GF-D8 (cell line): ENCODE measurements at places on chromosomes 12 and 14.

DNA sequence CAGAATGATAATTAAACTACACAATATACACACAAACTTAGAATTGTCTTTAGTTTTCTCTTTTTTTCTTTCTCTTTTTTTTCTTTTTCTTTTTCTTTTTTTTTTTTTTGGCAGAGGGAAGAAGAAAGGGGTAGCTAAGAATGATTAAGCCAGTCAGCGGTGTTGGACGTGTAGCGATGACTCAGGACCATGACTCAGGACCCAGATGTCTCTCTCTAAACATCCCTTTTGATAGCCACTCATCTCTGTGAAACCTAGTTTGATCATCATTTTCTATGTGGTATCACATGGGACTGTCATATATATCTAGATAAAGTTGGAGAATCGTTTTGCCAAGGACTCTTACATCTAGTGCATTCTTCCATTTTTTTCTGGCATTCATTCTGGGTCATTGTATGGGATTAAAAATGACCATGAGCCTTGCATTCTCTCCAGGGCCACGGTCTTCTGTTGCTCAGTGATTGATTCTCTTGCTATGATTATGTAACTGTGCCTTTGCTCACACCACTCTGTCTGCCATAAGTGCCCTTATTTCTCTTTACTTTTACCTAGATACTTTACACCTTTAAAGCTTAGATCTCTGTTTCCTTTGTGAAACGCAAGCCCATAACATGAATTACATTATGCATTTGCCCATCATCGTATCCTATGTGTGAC is 26.6 kb upstream of the NRXN3 start:
- DNase-seq = no peak

DNA sequence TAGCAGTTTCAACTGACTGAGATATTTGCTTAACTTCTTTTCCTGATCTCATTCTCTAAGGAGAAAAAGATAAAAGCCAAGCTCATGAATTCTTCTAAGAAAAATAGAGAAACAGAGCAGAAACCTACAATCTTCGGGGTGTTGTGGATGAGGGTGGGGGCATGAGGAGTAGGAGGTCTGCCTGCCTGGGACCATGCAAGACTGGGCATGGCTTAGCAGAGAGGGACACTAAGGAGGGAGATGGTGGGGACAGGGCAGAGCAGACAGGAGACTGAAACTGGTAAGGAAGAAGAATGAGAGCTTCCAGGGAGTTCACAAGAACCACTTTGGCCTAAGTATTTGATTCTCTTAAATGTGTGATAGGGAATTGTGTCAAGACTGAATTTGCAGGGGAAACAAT is 188.0 kb downstream of the CFAP54 start:
- DNase-seq = no peak

GRCh38 chr12:121114806-121115205 is 17.9 kb upstream of the P2RX7 start:
- DNase-seq = no peak

- DNase-seq = no peak
Observed at GRCh38 chr14:64725879-64726584, 21.8 kb downstream of the PLEKHG3 start.

GRCh38 chr12:123924539-123924938 is 48.1 kb downstream of the CCDC92 start:
- DNase-seq = no peak

GRCh38 chr12:132475304-132476037 is 14.5 kb upstream of the FBRSL1 start:
- DNase-seq = no peak

DNA sequence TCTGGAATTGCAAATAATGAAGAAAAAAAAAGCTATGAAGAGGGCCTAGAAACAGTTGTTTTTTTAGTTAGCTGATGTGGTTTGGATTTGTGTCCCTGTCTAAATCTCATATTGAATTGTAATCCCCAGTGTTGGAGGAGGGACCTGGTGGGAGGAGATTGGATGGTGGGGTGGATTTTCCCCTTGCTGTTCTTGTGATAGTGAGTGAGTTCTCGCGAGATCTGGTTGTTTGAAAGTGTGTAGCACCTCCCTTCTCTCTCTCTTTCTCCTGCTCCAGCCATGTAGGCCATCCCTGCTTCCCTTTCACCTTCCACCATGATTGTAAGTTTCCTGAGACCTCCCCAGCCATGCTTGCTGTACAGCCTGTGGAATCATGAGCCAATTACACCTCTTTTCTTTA is 126.1 kb downstream of the ASCL4 start:
- DNase-seq = no peak

DNA sequence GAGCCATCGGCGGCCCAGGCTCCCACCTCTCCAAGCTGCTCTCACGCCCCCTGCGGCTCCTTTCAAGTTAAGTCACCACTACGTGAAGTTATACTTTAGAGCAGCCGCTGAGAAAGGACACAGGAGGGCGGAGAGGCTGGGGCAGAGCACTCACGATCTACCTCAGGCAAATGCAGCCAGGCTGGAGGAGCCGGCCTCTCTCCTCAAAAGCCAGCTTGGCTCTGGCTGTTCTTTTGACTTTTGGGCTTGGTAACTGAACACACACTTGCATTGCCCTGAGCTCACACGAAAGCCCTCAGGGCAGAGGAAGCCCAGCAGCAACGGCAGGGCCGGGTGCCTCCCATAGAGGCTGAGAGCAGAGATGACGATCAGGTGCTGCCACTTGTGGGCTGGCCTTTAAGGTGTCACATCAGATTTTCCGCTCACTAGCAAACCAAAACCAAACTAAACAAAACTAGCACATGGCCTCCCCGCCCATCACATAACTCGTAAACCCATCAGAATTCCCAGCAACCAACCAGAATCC is 75.2 kb downstream of the PITPNM2 start:
- no peak for DNase-seq

GRCh38 chr12:27061317-27061716 is 21.1 kb downstream of the C12orf71 start:
- no peak for DNase-seq

DNA sequence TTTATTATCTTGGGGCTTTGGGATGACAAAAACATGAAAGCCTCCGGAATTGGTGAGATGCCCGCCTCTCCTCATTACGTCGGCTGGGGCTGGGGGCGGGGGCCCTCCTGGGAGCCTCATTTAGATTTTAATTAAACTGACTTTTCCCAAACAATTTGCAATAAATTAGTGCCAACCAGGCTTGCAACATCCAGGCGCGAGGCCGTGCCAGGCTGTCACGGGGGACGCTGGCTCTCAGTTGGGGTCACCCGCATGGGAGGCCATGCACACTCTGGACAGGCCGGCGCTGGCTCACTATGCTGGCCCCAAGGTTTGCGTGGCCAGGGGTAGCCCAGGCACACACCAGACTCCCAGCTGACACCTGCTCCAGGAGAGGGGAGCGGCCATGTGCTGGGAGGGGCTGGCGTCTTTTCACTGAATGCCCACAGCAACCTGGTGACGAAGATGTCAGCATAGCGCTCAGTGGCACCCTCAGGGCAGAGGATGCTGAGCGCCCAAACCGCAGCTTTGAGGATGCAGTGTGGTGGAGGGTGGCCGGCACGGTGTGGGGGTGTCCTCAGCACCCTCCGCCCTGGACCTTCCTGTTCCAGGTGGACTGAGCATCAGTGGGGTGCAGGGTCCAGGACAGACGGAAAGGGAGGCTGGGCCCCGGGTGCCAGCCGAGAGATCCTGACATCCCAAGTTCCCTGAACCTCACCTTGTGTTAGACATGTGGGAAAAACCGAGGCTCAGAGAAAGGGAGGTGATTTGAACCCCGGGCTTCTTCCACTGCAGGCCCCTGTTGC is 190.8 kb upstream of the C14orf180 start:
- no peak for DNase-seq

- DNase-seq = no peak
Observed at GRCh38 chr12:12614342-12614741, 2.7 kb downstream of the CREBL2 start.

GRCh38 chr14:46306267-46306666 is 345.3 kb downstream of the RPL10L start:
- no peak for DNase-seq

DNA sequence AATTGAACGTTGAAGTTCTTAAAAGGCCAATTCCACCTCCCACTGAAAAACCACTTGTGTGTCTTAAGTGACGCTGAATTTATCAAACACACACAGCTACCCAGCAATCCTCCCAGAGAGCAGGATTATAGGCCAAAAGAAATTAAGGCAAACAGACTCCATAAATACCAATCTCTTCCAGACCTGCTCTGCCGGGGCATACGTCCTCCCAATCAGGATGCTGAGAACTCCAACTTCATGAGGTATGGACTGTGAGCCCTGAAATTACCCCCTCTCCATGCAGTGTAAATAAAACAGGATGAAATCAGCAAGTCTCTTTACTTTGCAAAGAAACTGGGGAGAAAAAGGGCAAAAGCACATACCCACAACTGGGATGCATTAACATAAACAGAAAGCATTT is 265.2 kb downstream of the KSR2 start:
- no peak for DNase-seq

DNA sequence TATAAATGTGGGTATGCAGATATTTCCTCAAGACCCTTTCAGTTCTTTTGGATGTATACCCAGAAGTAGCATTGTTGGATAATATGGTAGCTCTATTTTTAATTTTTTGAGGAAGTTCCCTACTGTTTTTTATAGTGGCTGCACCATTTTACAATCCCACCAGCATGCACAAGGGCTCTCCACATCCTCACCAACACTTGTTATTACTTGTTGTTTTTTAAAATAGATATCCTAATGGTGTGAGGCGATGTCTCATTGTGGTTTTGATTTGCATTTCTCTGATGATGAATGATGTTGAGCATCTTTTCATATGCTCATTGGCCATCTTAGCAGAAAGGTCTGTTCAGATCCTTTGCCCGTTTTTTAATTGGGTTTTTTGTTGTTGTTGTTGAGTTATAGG is 47.1 kb downstream of the DIP2B start:
- no peak for DNase-seq

DNA sequence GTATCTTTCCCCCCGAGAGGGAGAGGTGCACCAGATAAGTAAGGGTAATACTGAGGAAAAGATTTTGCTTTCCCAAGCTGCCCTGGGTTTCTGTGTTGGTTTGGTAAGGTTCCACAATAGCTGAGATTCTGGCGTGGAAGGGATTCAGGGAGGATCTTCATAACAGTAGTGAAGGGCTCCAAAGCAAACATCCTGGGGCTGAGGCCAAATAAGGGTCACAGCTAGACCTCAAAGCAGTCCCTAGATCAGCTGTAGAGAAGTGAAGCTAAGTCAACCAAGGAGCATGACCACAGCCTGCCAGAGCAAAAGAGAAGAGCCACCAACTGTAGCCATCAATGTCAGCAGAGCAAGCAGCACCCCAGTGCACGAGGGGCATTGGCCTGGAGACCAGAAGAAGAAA is 73.2 kb upstream of the SLC35F4 start:
- DNase-seq = no peak

DNA sequence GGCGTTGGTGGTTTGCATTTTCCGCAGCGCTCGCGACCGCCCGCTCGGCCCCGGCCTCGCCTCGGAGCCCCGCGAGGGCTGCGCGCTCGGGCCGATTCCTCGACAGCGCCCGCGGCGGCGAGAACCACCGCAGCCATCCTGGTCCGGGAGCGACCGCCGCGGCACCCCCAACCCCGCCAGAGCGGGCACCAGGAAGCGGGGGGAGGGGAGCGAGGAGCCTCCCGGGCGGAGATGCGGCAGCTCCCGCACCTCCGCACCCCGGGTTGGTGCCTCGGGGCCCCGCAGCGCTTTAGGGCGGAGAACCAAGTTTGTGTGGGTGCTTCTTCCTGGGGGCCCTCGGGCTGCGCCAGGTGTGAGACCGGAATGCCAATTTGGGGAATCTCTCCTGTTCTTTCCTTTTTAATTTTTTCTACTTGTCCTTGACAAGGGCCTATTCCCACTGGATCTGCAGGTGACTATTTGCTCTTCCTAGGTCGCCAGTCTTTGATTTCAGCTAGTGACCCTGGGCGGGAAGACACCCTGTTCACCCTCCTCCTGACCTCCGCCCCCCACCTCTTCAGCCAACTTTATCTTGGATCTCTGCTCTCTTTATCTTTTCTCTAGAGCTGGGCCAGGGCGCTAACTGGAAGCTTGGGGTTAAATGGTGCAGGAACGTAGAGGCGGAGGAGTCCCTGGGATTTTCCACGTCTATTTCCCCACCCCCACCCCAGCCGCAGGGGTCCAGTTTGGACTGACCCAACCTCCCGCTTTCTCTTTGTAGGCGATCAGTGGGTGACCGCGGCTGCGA is at the start of gene SOCS2:
SOCS2 (plus strand) TSS at position 751 of the 787 bp plus-strand sequence. CDS start 223 bp downstream, outside the sequence.
- no peak for DNase-seq

DNA sequence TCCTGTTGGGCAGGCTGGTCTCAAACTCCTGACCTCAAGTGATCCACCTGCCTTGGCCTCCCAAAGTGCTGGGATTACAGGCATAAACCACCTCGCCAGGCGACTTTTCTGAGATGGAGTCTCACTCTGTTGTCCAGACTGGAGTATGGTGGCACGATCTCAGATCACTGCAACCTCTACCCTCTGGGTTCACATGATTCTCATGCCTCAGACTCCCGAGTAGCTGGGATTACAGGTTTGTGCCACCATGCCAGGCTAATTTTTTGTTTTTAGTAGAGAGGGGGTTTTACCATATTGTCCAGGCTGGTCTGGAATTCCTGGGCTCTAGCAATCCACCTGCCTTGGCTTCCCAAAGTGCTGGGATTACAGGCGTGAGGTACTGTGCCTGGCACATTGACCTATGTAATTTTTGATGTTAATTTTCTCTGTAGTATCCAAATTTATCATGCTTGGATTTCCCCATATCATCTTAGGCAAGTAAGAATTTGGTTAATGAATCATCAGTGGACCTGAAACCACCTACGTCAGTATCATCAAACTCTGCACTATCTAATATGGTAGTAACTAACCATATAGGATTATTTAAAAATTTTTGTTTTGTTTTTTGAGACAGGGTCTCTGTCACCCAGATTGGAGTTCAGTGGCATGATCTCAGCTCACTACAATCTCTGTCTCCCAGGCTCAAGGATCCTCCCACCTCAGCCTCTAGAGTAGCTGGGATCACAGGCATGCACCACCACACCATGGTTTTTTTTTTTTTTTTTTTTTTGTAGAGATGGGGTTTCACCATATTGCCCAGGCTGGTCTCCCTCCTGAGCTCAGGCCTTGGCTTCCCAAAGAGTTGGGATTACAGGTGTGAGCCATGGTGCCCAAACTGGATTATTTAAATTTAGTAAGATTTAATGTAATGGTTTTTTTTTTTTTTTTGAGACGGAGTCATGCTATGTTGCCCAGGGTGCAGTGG is 11.9 kb upstream of the ATP5F1B start:
- no peak for DNase-seq

DNA sequence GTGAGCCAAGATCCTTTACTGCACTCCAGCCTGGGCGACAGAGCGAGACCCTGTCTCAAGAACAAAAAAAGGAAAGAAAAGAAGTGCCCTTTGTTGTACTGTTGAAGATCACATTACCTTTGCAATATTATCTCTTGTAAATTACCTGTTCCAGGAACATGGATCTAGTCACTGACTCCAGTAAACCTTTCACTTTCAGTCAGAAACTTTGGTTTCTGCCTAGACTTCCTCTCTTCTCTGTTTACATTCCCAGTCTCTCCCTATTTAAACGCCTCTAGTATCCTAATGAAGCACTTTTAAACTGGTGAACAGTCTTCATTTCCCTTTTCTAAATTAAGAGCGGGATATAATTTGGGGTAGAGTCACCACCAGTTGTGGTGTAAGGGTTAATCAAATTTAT is 12.8 kb downstream of the CHPT1 start:
- DNase-seq = no peak
